ENCODE measurements at places on chromosomes 11 and 22.

DNA sequence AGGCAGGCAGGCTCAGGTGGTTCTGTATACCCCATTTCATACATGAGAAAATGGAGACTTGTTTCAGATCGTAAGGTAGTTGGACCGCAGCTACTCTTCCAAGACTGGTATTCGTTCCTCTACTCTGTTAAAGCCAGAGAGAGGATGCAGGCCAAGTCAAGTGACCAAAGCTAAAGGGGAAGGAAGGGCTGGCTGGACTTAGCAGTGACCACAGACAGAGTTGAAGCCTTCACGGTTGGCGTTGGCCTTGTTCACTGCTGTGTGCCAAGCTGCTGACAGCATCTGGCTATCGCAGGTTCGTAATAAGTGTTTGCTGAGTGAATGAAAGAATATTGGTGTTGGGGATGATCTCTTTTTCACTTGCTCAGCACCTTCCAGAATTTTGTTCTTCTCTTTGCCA lies 64.2 kb downstream of the PTPRJ start:
- DNase-seq, result no peak

- no peak for DNase-seq
Measured at GRCh38 chr11:103903621-103904323, 132.7 kb upstream of the DDI1 start.

GRCh38 chr11:94972700-94973098 lies 657 bp downstream of the CWC15 start:
- DNase-seq, result no peak

DNA sequence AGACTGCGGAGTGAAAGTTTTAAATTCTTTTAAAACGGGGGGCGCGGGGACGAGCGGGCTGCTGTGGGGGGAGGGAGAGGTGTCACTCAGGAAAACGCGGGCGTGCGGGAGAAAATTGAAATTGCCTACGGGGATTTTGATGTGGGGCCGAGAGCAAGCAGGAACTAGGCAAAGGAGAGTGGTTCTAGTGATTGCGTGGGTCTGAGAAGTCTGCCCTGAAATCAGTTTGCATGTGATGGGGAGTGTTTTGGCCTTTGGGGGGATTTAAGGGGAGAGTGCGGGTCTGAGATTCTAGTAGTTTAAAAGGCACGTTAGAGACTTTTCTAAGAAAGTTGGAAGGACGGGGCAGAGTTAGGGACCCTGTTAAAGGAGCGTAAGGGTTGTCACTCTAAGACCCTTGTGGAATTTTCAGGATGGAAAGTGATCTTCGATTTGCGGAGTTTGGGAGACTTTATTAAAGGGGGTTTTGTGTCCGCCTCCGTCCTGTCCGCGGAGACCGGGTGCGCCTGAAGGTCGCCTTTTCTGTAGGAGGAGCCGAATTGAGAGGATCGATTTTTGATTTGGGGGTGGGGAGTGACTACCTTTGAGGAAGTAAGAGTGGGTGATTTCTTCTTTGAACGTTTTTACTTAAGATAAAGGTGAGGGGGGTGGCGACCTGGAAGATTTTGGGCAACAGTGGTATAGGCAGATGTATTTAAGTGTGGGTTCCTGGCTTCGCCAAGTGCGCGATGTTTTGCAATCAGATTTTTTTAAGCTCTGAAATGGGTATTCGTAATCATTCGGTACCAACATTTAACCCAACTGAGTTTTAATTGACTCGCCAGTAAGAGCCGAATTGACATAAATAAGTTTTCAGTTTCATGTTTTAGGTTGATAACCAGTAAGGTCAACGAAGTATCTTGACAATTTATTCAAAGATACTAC lies 1.1 kb downstream of the EED start:
- DNase-seq, result no peak

DNA sequence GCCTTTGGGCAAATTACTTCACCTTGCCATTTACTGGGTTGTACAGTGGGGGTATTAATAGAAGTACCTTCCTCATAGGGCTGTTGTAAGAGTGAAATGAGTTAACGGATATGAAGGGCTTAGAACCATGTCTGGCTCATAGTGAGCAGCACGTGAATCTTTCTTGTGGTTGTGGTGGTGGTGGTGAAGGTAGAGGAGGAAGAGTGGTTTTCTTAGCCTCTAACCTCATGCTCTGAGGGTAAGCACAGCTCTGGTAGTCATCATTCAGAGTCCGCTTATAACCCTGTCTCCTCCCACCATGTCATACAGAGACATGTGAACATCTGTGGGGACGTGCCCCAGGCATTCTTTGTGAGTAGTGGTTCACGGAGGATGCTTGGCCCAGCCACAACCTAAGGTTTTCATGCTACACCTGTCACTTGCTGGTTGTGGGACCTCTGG lies 43.6 kb downstream of the TEAD1 start:
- no peak for DNase-seq

- DNase-seq, result no peak
Measured at GRCh38 chr11:116857936-116858335, 20.5 kb upstream of the APOA1 start.

DNA sequence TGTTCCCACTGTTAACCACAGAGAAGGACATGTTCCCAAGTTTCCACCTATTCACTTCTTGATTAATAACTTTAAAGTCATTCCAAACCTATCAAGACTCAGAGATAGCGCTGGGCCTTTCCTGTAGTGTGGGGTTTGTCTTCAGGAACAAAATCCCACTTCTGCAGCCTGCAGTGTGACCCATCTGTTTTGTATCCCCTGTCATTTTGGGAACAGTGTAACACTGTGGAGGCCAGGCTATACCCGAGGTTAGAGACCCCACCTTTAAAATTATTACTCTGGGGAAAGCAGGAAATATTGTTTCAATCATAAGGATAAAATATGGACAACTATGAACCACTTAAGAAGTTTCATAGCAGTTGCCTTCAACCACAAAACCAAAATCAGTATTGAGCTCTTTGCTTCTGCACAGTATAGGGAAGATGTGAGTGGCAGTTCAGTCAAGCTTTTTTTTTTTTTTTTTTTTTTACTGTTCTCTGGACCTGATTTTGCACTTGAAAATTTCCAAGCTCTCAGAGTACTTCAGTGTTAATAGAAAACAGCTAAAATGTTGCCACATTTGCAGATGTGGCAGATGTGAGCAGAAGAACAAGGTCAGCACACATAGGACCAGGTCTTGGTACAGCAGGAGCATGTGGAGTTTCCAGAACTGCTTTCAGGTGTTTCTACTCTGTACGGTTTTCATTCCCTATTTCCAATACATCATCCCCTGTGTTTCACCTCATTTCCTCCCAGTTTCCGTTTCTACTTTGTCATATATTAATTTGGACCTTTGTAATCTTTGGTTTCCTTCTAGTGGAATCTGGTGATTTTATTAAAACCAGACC lies 121.5 kb downstream of the MAML2 start:
- no peak for DNase-seq

- no peak for DNase-seq
Measured at GRCh38 chr22:20786536-20786979, 12.6 kb downstream of the SERPIND1 start.

GRCh38 chr22:41619979-41620588 lies 759 bp downstream of the DESI1 start:
- no peak for DNase-seq

- DNase-seq, result no peak
Measured at GRCh38 chr11:110161061-110161460, 67.9 kb downstream of the ZC3H12C start.

DNA sequence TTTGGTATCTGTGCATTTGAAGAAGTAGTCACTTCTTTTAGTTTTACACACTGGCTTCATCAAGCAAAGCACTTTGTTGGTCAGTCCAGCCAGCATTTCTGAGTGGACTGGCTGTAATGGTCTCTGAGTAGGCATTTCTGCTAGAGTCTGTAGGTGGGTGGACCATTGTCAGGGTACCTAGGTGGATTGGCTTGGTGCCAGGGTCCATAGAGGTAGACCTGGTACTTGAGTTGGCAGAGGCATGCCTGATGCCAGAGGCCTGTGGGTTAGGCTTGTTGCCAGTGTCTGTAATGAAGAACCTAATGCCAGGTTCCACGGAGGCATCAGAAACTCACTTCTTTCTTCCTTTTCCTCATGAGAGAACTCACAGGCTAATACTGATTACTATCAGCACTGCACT lies 157.9 kb upstream of the C11orf87 start:
- DNase-seq, result no peak

- no peak for DNase-seq
Measured at GRCh38 chr11:107928767-107929507, 689 bp downstream of the RAB39A start.

DNA sequence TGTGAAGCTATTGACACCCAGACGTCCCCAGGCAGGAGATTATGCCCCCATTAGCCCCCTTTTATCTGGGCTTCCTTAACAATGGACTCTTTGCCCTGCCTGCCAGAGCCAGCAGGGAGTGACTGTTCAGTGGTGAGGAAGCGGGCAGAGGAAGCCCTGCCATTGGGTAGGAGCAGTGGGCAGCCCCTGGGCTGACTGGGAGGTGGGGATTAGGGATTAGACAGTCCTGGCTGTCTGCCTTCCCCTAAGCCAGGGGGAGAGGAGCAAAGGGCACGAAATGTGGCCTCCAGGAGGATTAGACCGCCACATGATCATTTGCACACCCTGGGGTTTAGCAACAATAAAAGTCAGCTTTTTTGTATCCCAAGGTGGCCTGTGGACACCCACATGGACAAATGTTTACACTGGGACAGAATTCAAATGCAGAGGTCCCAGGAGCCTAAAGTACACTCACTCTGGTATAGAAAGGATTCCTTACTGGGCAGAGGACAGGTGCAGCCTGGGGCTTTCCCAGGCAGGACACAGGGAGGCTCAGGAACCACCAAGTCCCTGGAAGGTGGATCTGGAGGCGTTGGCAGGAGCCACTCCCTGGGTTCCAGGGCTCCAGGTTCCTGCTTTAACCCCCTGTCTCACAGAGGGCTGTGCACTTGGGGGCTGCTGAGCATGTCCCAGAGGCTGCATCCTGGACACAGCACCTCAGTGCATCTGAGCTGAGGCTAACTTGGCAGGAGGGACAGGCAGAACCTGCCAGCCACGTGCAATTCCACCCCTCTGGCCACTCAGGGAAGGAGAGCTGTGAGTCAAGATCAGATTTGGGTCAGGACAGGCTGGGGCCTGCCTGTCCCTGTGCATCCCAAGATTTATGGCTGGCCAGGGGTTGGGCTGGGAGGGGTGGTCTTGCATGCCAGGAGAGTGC lies 2.1 kb downstream of the PNPLA3 start:
- DNase-seq, result no peak

DNA sequence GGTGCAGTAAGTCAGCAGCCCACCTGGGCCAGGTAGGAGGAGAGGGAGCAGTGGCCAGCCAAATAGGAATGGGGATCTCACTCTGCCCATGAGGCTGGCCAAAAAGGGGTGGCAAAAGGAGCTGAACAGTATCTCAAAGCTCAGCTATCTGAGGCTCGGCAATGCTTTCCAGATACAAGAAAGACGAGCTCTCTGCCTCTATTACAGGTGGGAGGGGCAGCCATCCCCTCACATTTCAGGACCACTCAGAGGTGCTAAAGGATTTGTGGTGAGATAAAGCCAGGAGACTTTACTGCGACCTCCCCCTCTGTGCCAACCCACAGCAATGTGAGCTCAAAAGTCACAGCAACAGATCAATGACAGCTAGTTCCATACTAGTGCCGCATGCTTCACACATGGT lies 42.1 kb upstream of the GALNT18 start:
- no peak for DNase-seq

DNA sequence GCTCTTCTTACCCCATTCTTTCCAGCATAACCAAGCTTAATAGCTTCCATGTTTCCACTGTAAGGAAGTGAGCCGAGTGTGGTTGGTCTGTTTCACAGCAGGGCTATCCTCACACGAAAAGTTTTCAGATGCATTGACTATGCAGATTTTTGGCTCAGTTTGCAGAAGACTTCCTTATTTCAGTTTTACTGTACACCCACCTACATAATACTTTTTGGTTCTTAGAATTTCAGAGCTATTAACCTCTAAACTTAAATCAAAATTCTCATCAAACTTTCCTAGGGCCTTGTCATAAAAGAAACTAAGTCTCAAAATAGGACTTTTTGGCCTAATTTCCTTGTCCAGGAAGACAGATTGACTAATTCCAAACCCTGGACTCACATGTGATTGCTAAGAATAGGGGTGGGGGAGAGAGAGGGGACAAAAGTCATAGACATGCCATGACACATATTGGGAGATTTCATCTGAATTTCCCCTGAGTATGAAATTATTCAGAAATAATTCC lies 7.3 kb upstream of the EHF start:
- no peak for DNase-seq

DNA sequence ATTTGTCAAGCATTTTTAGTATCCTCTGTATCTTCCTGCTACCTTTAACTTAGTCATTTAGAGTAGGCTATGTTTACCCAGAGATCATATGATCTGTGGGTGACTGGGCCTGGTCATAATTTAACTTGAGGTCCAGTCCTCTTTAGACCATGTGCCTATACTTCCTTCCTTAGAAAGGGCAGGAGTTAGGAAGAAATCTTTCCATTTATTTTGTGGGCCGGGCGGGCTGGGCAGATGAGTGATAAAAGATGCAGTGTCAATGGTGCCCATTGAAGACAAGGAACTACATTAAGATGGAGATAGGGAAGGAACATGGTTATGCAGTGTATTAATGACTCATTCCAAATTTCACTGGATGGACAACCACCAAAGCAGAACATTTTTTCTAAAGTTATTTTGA lies 30.9 kb upstream of the PDE3B start:
- no peak for DNase-seq

DNA sequence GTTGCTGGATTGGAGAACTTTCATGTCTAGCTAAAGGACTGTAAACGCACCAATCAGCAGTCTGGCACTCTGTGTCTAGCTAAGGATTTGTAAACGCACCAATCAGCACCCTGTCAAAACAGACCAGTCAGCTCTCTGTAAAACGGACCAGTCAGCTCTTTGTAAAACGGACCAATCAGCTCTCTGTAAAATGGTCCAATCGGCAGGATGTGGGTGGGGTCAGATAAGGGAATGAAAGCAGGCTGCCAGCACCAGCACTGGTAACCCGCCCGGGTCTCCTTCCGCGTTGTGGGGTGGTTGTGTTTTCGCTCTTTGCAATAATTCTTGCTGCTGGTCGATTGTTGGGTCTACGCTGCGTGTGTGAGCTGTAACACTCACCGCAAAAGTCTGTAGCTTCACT lies 11.3 kb downstream of the MYO18B start:
- no peak for DNase-seq

GRCh38 chr11:5317292-5317691 lies 6.8 kb downstream of the OR51B2 start:
- no peak for DNase-seq

- DNase-seq, result no peak
Measured at GRCh38 chr11:45748801-45749200, 56.1 kb upstream of the SLC35C1 start.

- DNase-seq, result no peak
Measured at GRCh38 chr11:85673393-85673792, 8.5 kb upstream of the CREBZF start.

DNA sequence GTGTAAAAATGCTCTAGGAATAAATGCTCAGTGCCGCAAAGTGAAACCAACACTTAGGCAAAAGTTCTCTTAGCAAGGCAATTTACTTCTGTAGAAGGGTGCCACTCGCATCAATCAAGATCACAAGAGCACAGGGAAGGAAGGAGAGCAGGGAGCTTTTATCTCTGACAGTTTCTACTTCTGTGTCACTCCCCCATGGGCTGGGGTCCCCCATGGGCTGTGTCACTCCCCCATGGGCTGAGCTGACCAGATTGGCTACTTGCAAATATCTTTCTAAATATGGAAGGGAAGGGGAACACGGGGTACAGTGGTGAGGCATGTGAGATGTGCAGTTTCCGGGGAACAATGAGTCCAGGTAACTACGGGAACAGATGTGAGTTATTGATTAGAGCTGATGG lies 397 bp downstream of the OR52N2 start:
- no peak for DNase-seq

GRCh38 chr11:103681855-103682254 lies 354.6 kb upstream of the DDI1 start:
- no peak for DNase-seq

GRCh38 chr11:102566112-102566511 lies 35.6 kb upstream of the MMP7 start:
- no peak for DNase-seq

GRCh38 chr22:27863001-27863400 lies 56.1 kb downstream of the PITPNB start:
- no peak for DNase-seq

Measured in smooth muscle cell of the brain vasculature (primary cell).